ENCODE measurements at places on chromosomes 6 and 20.

- no peak overlapping the region for H3K27ac ChIP-seq
- H3K4me1 ChIP-seq, result peaks cover 7% of the 10 kb centered on the region
- no peak for DNase-seq
- H3K36me3 ChIP-seq, result no peaks in the 10 kb centered on the region
- H3K27me3 ChIP-seq, result peaks cover 90% of the 10 kb centered on the region
- no peak overlapping the region for H3K4me3 ChIP-seq
Observed at GRCh38 chr20:22575087-22575721, 9.2 kb downstream of the FOXA2 start.

DNA sequence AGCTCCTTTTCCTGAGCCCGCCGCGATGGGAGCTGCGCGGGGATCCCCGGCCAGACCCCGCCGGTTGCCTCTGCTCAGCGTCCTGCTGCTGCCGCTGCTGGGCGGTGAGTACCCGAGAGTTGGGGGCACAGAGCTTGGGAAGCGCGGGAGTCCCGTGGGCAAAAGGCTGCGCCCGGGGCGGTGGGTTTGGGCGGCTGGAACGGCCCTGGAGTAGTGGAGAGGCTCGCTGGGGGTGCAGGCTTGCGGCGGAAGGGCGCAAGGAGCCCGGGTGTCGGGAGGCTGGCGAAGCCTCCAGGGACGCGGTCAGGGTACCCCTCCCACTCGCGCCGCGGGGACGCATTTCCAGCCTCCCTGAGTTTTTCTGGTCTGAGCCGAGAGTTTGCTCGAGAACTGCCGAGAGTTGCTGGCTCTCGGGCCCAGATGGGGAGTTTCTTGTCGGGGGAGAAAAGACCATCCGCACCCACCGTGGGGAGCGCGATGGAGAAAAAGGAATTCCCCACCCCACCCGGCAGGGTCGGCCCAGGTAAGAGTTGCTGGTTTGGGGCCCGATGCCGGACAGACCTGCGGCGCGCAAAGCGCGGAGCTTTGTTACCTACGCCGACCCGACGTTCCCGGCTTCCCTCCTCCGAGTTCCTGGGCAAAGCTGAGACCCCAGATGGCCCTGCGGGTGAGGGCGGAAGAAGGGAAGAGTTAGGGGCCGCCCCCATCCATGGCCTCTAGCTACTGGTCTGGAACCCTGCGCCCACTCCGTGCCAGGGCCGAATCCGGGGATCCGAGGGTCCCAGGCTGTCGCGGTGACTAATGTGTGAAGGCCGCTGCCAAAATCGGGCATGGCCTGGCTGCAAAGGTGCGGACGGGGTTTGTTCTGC lies 584 bp downstream of the PTK7 start:
- H3K27ac ChIP-seq, result no peak overlapping the region
- peaks cover 2% of the 10 kb centered on the region for H3K4me1 ChIP-seq
- no peak for DNase-seq
- peak overlapping the region; percentile 53 for H3K4me3 ChIP-seq

DNA sequence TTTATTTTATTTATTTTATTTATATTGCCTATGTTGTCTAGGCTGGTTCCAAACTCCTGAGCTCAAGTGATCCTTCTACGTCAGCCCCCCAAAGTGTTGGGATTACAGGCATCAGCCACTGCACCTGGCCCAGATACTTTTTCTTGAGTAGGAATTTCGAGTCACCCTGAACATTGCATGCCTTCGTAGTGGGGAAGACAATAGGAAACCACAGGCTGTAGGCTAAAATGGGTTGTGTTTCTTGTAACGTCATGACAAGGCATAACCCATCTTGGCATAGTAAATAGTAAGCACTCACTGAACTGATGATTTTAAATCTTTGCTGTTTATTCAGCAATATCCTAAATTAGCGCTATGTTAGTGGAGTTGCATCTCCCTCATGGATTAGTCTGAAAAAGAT lies 34.9 kb downstream of the PTPN1 start:
- H3K27me3 ChIP-seq, result no peaks in the 10 kb centered on the region
- no peak for DNase-seq
- H3K27ac ChIP-seq, result peak overlapping the region; percentile 92
- H3K4me1 ChIP-seq, result peaks cover 84% of the 10 kb centered on the region

- no peak overlapping the region for H3K27ac ChIP-seq
Observed at GRCh38 chr6:116386581-116387299, 16.0 kb downstream of the DSE start.

GRCh38 chr6:139967497-139967896 lies 593.0 kb upstream of the CITED2 start:
- no peak overlapping the region for H3K27ac ChIP-seq
- no peaks in the 10 kb centered on the region for H3K4me1 ChIP-seq
- no peaks in the 10 kb centered on the region for H3K27me3 ChIP-seq
- DNase-seq, result no peak
- H3K36me3 ChIP-seq, result no peaks in the 10 kb centered on the region

GRCh38 chr6:72620871-72621290 lies 983 bp upstream of the KCNQ5 start:
- DNase-seq, result peak; percentile 32
- H3K4me3 ChIP-seq, result peak overlapping the region; percentile 94
- peaks cover 7% of the 10 kb centered on the region for H3K27me3 ChIP-seq

- peaks cover 86% of the 10 kb centered on the region for H3K36me3 ChIP-seq
- DNase-seq, result no peak
- no peak overlapping the region for H3K4me3 ChIP-seq
- H3K27ac ChIP-seq, result peak overlapping the region; percentile 83
- peaks cover 81% of the 10 kb centered on the region for H3K4me1 ChIP-seq
Observed at GRCh38 chr6:24865161-24865560, 66.4 kb upstream of the ARMH2 start.

DNA sequence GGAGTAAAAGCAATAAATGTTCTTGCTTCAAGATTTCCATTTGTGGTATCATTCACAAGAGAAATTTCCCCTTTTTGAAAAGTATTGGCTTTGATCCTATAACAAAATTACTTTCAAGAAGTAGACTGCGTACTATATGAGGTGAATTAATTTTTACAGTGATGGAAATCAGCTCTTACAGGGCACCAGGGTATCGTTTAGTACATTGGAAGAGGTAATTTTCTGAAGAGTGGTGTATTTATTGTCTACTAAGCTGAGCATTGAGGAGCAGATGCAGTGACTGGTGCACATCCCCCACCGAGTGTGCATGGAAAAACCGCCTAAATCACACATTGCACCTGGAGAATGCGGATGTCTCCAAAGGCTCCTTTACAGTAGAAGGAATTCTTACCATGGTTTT lies 209.5 kb downstream of the SAMD5 start:
- no peaks in the 10 kb centered on the region for H3K27me3 ChIP-seq
- H3K4me1 ChIP-seq, result no peaks in the 10 kb centered on the region
- H3K36me3 ChIP-seq, result no peaks in the 10 kb centered on the region
- no peak for DNase-seq
- H3K27ac ChIP-seq, result no peak overlapping the region

GRCh38 chr6:24967211-24967610 lies 31.5 kb upstream of the RIPOR2 start:
- H3K4me1 ChIP-seq, result peaks cover 45% of the 10 kb centered on the region
- no peaks in the 10 kb centered on the region for H3K27me3 ChIP-seq
- peaks cover 42% of the 10 kb centered on the region for H3K36me3 ChIP-seq

DNA sequence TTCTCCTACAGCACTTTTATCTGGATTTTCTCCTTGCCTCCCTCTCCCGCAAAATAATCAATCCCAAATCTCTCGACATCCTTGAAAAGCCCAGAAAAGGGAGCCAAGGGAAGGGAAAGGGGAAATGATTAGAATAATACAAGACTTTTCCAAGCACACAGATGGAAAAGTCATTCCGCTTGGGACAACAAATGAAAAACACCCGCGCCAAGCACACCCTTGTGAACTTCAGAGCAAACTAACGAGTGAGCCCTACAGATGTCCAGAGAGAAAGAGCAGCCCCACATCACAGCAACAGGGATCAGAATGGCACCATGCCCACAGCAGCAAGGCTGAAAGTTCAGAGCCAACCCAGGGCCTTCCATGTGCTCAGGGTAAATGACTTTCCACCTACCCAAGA lies 49.6 kb downstream of the NINL start:
- H3K36me3 ChIP-seq, result no peaks in the 10 kb centered on the region
- H3K27me3 ChIP-seq, result no peaks in the 10 kb centered on the region
- H3K4me3 ChIP-seq, result no peak overlapping the region
- no peak overlapping the region for H3K27ac ChIP-seq

GRCh38 chr20:31869942-31870725 lies at the start of the genes DUSP15 and TTLL9:
Gene DUSP15 (minus strand): TSS chr20:31870527. CDS start chr20:31870337, 190 bp downstream.
Gene TTLL9 (plus strand): TSS chr20:31870634. CDS start chr20:31871127, 493 bp downstream.
- H3K27me3 ChIP-seq, result peaks cover 70% of the 10 kb centered on the region
- DNase-seq, result no peak
- peaks cover 12% of the 10 kb centered on the region for H3K4me1 ChIP-seq
- peaks cover 3% of the 10 kb centered on the region for H3K36me3 ChIP-seq
- H3K27ac ChIP-seq, result no peak within 1 kb of the TSS

DNA sequence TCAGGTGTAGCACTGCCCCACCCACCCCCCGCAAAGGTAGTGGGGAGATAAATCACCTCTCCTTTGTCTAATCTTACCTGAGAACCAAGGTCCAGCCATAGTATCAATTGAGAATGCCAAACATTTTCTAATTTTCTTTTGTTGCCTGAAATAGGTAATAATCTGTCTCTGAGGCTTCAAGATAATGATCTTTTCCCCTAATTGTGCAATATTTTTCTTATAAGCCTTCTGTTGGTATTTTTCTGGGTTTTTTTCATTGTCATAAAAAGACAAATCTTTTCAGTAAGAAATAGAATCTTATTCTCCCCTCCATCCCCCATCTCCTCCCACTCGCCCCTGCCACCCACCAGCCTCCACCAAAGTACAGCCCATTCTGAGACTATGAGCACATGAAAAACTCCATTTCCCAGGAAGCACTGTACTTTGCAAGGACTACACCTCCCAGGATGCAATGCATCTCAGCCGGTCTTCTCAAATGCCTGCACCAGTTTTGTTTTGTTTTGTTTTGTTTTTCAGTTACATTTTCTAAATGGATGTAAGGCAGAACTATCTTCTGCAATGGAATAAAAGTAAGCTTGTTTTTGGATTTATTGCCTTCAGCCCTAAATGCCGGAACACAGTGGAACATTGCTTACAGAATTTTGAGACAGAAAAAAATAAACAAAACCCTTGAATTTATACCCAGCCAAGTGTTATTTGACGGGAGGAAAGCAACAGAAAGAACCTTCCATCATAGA lies 268.0 kb downstream of the TFAP2A start:
- H3K27ac ChIP-seq, result no peak overlapping the region
- DNase-seq, result peak; percentile 21
- no peaks in the 10 kb centered on the region for H3K36me3 ChIP-seq
- peak overlapping the region; percentile 49 for H3K4me3 ChIP-seq
- no peaks in the 10 kb centered on the region for H3K27me3 ChIP-seq

GRCh38 chr6:161639772-161640171 lies 365.9 kb upstream of the AGPAT4 start:
- H3K27ac ChIP-seq, result no peak overlapping the region
- no peaks in the 10 kb centered on the region for H3K4me1 ChIP-seq
- no peak for DNase-seq
- H3K4me3 ChIP-seq, result no peak overlapping the region
- no peaks in the 10 kb centered on the region for H3K27me3 ChIP-seq
